ENCODE measurements at places on chromosomes 4 and X. TPM values are rescaled to one million over a fixed set of nuclear protein-coding genes. Genes with fewer than 3 reads are reported as not detected.

IQCM gene
- total RNA-seq, result not detected

- DNase-seq, result no peak
Observed at GRCh38 chrX:111123606-111124179, 27.7 kb downstream of the PAK3 start.

DNA sequence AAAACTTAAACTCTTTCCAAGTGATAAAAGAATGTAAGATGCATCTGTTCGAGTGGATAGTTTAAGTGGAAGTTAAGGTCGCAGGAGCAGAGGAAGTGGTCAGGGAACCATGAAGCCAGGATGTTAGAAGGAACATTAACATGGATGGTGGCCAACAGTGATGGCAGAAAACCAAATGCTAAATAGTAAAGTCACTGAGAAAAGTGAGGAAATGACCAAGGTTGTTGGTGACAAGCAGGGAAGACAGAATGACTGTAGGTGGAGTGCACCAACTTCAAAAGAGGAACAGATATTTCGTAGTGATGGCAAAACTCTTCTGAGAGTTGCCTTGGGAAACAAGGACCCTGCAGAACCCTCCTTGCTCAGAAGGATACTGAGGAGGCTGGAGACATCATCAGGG is 226.2 kb downstream of the PALLD start:
- no peak for DNase-seq

DNA sequence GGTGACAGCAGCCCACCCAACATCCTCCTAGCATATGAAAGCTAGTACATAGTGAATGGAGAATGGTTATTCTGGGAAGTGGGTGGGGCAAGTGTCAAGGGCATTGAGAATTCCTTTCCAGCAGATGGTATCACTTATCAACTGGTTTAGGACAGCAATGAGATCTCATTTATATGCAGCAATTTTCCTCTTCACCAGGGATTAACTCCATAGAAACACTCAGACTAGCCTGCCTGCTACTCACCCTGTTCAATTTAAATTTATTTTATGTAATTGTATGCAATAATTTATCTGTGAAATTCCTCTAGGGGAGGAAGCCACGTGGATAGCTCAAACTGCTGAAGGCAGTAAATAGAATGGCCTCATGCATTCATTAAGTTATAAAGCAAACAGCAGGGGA is 101.6 kb upstream of the MID1IP1 start:
- DNase-seq, result no peak

DNA sequence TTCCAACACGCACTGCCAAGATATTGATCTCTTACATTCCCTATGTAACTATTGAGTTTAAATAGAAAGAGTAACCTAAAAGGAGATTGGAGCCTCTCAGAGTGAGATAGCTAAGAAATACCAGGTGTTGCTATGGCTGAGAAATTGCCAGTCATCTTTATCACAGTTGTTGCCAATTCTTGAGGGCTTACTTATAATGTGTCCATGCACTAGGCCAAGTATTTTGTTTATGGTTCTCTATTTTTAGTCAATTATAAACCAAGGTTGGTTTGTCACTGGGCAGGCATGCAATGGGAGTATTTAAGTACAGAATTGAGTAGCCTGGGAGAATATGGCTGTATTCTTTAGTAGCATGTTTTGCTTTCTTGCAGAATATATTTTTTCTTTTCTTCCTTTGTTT is 201.6 kb downstream of the TEX13A start:
- no peak for DNase-seq

DNA sequence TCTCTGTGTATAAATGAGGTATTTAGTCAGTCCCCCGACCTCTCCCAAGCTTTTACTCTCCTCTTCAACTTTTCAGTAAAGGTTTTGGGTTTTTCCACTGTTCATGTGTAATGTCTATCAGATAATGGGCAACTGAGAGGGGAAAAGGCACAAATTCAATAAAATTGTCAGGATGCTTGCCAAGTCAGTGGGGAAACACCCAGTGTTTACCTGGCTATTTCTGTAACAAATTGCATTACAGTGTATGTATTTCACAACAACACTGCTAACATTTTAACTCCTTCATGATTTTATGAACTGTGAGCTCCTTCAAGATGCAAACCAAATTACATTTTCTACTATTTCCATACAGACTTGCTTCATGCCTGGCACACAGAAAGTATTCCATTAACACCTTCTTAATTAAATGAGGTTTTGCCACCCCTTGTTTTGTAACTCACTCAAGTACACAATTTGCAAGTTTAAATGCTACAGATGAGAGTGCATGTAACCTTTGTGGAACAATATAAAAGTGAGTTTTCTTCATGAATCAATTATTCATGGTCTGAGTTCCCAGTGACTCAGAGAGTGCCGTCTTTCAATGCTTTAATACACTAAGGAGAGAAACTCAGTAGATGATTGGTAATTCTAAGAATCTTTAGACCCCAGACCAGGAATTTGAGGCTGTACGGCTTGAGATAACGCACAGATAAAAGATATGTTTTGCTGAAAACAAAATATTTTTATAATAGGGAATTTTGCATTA is 149.8 kb upstream of the TLL1 start:
- DNase-seq, result no peak
